Osteoblast (primary cell): ENCODE measurements at places on chromosomes 3 and 15. TPM values are rescaled to one million over a fixed set of nuclear protein-coding genes. Genes with fewer than 3 reads are reported as not detected.

DNA sequence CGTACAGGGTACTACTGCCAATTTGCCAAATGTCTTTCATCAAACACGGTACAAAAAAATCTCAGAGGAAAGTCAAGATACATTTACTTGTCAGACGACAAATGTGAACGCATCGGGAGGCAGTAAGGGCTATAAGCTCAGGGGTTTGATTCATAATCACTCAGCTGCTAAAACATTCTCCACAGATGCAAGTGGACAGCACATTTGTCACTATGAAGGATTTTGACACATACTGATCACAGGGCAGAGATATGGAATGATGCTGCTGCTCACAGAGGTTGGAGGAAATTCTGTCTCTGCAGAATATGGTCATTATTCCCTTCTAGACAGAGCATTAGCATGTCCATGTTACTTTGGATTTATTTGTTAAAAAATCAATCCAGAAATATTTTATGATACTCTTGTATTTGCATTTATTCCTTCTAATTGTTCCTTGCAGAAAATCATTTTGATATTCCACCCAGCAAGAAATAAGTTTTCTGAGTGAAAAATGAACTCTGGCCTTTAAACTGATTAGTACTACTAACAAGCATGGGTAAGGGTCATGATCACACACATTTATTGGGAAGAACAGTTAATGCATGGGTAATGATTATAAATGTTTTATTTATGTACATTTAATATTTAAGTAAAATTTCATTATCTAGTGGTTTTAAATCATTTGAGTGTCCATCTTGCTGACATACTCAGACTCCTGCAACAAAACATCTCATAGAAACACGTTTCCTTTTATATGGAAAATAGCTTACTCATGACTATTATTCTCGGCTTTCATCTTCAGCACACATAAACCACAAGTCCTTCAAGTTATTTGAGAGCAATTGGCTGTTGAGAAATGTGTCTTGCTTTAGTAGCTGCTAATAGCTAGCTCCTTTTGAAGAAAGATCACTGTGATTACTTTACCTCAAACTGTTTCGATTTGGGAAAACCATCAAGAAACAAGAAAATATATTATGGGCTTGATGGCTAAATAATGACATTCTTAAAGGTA lies 559.3 kb downstream of the MECOM start:
- DNase-seq: no peak

- no peak for DNase-seq
Measured at GRCh38 chr3:71524672-71525071, 58.9 kb downstream of the FOXP1 start.

DNA sequence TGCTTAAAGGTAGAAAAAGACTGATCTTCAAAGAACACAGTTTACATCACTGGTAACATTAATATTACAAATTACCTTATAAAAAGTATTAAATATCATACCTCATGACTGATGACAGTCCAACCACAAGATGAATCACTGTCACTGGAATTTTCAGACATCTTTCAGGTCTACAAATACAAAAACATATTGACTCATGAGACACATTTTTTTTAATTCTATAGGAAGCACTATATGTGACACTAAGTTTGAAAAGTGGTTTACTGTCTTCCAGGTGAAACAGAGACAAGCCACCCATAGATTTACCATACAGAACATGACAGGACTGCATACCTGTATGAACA lies 18.9 kb downstream of the CCPG1 start:
- DNase-seq: peak; percentile 86

- DNase-seq: no peak
Measured at GRCh38 chr3:124320976-124321375, 329.1 kb upstream of the ROPN1 start.

GRCh38 chr3:4011166-4011565 lies 211.9 kb downstream of the LRRN1 start:
- DNase-seq: no peak

CNOT10 gene
- 34.5 and 36.9 TPM in 2 replicates for total RNA-seq

STT3B gene
- total RNA-seq: 216 and 247 TPM in 2 replicates

HCLS1 gene
- 2.9 and 4.1 TPM in 2 replicates for total RNA-seq

CHRNA7 gene
- under 0.01 TPM in 1 of 2 replicates, not detected in the other for total RNA-seq
